ENCODE measurements at places on chromosomes 12 and 14.
A peak's percentile ranks its signal among the peaks of the same experiment; 100 is the strongest.

DNA sequence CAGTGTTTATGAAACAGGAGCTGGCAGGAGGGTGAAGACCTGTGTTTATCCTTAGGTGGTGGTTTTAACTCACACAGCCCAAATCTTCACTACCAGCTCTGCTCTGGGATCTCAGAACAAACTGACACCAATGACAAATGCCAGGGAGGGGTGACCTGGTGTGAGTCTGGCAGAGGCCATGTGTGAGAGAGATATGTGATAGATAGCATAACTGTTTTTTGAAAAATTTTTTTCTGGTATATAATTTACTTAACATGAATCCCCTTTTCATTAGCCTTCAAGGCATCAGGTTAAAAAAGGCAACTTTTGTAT, 51.5 kb downstream of the SLC38A4 start:
- DNase-seq: no peak

GRCh38 chr14:106605548-106606448, 1079.4 kb downstream of the TMEM121 start:
- DNase-seq: peak; percentile 69

GRCh38 chr12:95634622-95635621, 83.6 kb upstream of the USP44 start:
- no peak for DNase-seq

GRCh38 chr12:2118481-2119255, 65.9 kb downstream of the CACNA1C start:
- DNase-seq: no peak

- no peak for DNase-seq
Observed at GRCh38 chr12:49980501-49981349, 8.0 kb downstream of the AQP6 start.

- DNase-seq: no peak
Observed at GRCh38 chr14:37903343-37904191, 304.1 kb upstream of the SSTR1 start.

DNA sequence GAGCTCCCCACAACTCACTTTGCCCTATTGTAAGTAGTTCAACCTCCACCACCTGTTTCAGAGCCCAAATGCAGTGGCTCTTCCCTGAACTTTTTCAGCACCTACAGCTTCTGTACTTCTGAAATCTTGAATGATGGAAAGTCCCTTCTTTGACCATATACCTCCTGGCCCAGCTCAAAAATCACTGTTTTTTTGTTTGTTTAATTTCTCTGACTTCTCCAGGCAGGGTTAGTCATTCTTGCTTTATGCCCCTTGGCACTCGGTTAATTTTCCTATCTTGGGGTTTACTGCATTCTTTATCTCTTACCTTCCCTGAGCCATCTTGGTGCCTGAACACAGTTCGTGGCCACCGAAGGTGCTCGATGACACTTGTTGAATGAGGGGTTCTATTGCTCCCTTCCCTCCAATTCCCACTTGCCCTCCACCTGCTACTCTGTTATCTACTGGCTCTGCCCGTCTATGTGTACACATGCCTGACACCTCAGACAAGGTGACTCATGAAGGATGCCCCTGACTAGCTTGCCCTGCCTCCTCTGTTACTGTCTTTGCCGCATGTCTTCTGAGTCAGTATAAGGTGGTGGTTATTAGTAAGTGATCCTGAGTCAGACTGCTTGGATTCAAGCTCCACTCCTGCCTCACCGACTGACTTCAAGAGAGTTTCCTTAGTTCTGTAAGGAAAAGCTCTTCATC, 4.4 kb downstream of the AMHR2 start:
- no peak for DNase-seq

DNA sequence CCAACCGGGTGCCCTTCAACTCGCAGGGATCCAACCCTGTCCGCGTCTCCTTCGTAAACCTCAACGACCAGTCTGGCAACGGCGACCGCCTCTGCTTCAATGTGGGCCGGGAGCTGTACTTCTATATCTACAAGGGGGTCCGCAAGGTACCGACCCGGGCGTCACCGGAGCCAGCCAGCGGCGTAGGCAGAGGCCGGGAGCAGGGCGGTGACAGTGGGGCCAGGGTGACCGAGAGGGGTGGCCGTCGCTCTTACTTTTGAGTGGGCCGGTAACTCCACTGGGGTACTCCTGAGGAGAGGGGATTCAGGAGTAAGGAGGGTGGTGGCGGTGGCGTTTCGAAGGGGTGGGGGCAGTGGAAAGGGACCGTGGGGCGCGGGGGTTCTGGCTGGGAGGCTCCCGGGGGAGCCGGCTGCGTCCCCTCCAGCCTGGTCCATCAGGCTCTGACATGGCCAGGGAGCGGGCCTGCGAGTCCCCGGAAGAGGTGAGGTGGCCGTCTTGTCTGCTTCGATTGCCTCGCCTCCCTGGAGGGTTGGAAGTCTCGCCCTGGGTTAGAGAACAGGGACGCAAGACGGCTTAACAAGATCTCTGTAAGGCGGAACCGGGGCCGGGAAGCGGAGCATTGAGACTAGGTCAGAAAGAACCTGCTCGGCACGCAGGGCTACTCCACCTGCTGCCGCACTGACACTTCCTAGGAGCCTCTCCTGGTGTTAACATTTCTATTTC, 491 bp downstream of the WDR20 start:
- DNase-seq: no peak

- DNase-seq: no peak
Observed at GRCh38 chr14:101259748-101260147, 301.5 kb upstream of the DIO3 start.

DNA sequence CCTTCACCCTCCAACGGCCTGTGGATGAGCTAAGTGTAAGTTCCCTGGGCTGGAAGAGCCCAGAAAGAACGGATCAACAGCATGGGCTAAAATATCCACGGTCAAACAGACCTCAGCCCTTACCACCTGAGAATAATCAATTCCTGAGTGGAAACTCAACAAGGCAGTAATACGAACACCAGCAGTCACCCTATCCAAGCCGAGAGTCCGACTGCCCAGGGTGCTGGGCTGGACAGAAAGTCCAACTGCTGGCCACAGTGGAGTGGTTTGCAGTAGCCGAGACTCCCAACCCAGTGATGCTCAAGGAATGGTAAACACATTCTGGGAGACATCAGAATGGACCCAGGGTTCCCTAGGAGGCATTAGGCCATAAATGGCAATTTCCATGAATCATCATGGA, 36.8 kb downstream of the ANO2 start:
- no peak for DNase-seq

- no peak for DNase-seq
Observed at GRCh38 chr12:81170072-81170471, 92.2 kb downstream of the ACSS3 start.

DNA sequence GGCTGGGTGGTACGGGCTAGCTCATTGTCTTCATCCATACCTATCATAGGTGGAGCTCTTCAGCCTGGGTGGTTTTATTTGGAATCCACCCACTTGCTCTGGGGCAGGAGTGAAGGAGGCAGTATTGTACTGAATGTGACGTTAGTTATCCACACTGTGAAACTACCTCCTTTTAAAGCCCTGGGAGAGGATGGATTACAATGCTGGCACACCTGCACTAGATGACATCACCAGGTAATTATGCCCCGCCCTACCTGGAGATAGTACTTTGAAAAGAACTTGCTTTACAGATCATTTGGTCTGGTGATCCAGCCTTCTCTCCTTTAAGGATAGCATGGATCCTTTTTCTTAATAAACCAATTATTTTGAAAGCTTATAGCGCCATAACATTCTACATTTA, 78.0 kb downstream of the B4GALNT3 start:
- no peak for DNase-seq

DNA sequence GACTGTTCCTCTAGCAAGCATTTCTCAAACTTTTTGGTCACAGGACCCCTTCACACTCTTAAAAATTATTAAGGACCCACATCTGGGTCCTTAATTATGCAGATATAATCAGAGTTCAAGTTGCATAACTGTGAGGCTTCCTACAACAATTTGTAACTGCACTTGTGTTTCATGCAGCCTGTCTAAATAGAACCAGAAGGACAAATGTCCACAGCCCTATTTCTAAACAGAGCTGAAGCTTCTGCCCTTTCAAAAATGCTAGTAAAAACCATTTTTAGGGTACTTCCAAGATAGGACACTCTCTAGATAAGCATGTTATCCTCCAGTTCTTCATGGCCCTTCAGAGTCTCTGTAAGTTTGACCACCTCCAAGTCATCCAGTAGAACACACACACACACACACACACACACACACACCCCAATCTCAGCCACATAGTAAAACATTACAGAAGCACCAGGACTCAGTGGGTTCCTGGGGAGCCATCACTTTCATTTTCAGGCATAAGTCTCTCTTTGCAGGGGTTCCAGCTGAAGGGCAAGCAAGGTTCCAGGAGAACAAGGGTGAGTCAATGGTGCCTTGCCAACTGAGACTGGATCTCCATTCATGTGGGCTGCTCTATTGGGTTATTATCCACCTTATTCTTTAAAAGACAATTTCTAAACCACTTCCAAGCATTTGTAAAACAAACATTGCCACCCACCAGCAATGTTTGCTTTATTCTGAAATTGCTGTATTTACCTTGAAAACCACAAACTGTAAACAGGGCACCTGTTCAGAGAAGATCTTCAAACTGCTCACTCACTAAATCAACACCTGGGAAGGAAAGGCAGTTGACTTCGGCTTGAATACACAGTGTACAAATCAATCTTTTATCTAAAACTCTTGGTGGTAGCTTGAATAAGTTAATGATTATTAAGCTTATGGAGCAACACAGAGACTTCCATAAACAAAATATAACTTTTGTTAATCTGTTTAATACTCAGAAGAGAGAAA, 64.1 kb downstream of the ITPR2 start:
- DNase-seq: no peak

DNA sequence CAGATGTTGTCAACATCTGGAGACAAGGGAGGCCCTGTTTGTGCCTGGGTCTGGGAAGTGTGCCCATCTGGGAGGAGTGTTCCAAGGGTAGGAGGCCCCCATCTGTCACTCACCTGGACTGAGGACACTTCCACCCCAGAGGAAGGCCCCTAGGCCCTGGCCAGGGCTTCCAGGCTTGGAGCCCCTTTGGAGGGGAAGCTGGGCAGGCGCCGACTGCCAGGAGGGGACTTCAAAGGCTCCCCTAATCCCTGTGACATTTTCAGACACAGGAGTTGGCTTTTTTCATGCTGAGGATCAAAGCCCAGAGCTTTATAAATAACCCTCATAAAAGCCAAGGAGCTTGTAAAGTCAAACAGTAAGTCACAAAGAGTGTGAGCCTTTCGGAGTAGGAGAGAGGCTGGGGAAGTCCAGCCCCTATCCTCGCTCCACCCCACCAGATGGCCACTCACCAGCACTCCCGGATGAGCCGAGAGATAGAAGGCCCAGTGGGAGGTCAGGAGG, 17.6 kb upstream of the FAM222A start:
- DNase-seq: no peak

DNA sequence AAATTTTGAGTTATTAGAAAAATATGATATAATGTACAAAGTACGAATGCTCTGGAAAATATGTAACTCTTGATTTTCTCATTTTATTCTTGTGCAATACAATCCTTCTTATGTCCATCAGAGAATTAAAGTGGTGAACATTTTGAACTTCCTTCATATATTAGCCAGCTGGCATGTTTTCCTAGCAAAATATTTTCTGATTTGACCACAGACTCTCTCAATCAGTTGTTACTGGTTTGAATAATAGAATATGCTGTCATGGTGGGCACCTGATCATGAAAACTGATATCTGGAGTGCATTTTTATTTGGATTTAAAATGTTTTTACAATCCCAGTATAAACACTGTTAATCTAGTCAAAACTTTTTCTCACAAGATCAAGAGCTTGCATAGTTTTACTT, 24.2 kb downstream of the PARPBP start:
- no peak for DNase-seq

GRCh38 chr12:62978768-62979167, 43.8 kb upstream of the PPM1H start:
- DNase-seq: no peak

GRCh38 chr12:28872654-28873268, 276.3 kb upstream of the FAR2 start:
- no peak for DNase-seq

DNA sequence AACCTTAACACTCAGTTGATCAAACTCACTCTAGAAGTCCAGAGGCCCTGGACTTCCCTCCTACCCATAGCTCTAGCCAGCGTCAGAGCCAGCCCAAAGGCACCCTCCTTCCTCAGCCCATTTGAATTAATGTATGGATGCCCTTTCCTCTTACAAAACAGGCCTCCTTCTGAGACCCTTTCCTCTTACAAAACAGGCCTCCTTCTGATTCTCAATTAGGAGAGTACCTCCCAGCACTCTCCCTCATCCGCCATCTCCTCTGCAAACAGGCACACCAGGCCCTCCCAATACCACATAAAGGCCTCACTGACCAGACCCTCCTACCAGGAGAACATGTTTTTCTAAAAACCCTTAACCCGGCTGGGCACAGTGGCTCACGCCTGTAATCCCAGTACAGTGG, 65.7 kb downstream of the MOK start:
- no peak for DNase-seq

- no peak for DNase-seq
Observed at GRCh38 chr12:27244689-27245488, 803 bp downstream of the STK38L start.

DNA sequence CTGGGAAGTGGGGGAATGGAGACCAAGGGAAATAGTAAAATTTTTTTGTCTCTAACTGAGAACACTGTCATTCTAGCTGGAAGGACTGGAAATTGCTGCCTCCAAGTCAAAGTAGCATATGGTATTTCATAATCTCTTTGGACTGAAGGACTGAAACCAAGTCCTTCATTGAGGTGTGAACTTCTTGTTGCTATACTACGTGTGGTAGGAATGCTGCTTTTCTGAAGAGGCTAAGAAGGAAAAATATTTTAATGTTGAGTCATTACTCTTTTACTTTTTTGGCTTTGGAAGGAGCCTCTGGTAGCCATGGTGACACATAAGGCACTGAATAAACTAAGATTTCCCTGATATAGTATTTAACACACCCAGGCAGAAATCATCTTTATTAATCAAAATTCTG, 465.4 kb downstream of the NPAS3 start:
- DNase-seq: no peak

DNA sequence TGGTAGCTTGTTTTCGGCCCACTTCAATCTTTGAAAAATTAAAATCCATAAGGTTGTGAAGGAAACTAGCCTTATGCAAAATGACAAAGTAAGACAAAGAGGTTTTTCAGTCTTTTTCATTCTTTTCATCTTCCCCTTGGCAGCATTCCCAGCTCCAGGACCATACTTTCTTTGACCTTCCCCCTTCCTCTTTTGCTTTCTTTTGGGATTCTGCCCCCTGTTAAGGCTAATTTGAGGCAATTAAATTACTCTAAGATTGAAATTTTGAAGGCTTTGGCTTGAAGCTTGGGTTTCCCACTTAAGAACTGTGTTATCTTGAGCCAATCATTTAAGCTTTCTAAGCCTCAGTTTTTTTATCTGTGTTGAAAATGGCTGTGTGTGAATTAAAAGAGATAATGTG, 124.9 kb downstream of the DACT1 start:
- DNase-seq: no peak

DNA sequence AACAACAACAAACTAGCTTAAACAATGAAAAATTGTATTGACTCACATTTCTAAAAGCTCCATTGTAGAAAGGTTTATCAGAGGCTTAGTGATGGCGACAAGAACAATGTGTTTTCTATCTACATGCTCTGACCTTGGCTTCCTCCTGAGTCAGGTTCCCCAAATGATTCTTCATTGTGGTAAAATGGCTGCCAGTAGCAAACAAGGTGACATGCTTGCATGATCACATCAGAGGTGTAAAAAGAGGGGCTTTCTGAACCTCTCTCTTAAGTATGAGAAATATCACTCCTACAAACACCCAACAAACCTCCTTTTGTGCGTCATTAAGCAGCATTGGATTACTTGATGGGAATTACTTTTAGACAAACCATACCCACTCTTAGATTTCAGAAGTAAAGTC, 252.4 kb upstream of the SYT1 start:
- DNase-seq: no peak

- DNase-seq: no peak
Observed at GRCh38 chr14:105317546-105317945, 3.0 kb downstream of the PACS2 start.

Data from central memory CD8-positive, alpha-beta T cell (primary cell).